CD8-positive, alpha-beta T cell (primary cell): ENCODE measurements at places on chromosomes 7 and 10. TPM values are rescaled to one million over a fixed set of nuclear protein-coding genes. Genes with fewer than 3 reads are reported as not detected.

GOLGA7B gene
- total RNA-seq = 5.1 TPM

LIPJ gene
- not detected for total RNA-seq

NPFFR1 gene
- not detected for total RNA-seq

SPDYE8 gene
- not detected for total RNA-seq

CFTR gene
- not detected for total RNA-seq
